Muscle of leg (tissue), 16 donors: ENCODE measurements at places on chromosomes 5 and 9. TPM values are rescaled to one million over a fixed set of nuclear protein-coding genes. Genes with fewer than 3 reads are reported as not detected.

- no peak for DNase-seq
These were observed 319.4 kb downstream of the NDUFS4 start for GRCh38 chr5:53879708-53880323.

CNTFR gene
- 22.1 TPM for total RNA-seq

CAMK2A gene
- 48.8 TPM for total RNA-seq

- no peak for DNase-seq
These were observed 395.1 kb upstream of the CCNH start for GRCh38 chr5:87807783-87808182.

DNA sequence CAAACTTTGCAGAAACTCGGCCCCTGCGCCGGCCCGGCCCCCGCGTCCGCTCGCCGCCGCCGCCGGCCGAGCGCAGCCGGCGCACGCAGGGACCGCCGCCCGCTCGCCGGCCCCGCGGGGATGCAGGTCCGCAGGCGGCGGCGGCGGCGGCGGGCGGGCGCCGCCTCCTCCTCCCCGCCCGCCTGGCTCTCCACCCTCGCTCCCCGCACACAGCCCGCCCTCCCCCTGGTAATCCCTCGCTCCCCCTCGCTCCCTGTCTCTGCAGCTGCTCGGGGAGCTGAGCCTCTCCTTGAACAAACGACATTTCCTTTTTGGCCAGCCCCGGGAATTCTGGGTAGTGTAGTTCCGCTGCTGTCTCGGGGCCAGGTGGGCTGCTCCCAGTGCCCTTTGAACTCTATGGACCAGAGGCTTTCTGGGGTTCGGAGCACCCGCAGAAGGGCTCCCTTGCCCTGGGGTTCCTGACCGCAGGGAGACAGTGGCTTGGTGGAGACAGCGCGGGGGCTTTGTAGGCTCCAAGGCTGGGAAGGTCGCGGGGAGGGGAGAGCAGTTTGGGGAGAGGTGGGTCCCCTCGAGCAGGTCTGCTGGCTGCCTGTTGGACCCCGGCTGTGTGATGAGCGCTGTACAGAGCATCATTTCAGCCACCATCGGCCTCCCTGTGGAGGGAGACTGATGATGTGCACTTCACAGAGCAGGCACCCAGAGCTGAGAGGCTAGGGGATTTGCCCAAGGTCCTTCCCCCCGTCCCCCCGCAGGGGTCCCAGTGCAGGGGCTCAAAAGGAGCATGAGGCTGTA lies 1.8 kb upstream of the FAM78A start:
- DNase-seq: peak; percentile 98

- no peak for DNase-seq
These were observed 350.5 kb downstream of the SLIT3 start for GRCh38 chr5:168950241-168950951.

TOR1A gene
- 14.9 TPM for total RNA-seq

- no peak for DNase-seq
These were observed 32.2 kb downstream of the NDUFS6 start for GRCh38 chr5:1833264-1834021.

DNA sequence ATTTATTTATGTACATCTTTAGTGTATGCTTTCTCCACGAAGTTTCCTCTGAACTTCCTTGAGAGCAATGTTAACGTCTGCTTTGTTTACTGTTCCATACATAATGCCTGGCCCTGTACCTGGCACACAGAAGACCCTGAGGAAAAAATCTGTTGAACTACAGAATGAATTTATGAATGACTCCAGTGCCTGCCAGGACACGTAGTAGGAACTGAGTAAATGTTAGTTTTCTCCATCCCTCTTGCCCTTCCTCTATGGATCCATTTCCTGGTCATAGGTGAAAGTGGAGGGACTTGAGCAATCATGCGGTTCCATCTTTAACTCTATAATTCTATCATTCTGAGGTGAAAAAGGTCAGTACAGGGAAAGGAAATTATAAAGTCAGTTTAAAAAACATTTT lies 117.7 kb downstream of the MAPKAP1 start:
- DNase-seq: no peak

GRCh38 chr9:113306566-113306965 lies 3.4 kb upstream of the RNF183 start:
- no peak for DNase-seq

- no peak for DNase-seq
These were observed 73.7 kb downstream of the TENT4A start for GRCh38 chr5:6786786-6787495.

NEURL1B gene
- 27.3 TPM for total RNA-seq

INSL6 gene
- total RNA-seq: not detected

GRCh38 chr5:116528519-116529234 lies 45.9 kb downstream of the SEMA6A start:
- peak; percentile 53 for DNase-seq

DNA sequence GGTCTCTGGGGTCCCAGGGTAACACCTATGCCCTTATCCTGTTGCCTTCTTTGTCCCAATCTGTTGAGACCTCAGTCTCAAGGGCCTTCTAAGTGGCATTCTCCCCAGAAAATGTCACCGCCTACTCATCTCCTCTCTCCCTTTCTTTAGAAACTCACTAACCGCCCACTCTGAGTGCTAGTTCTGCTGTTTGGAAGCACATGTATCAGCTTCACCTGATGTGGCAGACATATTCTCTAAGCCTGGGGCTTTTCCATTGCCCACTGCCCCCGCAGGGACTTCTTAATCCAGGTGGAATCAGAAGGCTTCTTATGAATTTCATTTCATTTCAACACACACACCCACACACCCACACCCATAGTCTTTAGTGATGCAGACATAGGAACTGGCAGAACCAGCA lies 165.1 kb downstream of the ASTN2 start:
- DNase-seq: no peak

DNA sequence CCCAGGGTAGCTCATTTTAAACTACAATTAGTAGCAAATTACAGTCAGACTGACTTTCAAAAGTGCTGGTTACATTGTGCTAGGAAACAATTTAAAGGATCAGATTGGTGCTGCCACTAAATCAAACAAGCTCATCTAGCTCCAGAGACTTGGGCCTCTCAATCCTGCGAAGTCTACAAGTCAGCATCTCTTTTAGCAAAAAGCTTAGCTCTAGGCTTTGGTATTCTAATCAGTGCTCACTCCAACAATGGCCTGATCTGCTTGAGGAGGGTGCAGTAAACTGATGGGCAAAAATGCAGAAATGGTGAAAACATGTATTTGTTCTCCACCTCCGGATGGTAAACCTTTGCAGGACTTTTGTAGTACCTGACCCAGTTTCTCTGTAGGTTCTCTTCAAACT lies 47.0 kb upstream of the SEMA6A start:
- no peak for DNase-seq

DNA sequence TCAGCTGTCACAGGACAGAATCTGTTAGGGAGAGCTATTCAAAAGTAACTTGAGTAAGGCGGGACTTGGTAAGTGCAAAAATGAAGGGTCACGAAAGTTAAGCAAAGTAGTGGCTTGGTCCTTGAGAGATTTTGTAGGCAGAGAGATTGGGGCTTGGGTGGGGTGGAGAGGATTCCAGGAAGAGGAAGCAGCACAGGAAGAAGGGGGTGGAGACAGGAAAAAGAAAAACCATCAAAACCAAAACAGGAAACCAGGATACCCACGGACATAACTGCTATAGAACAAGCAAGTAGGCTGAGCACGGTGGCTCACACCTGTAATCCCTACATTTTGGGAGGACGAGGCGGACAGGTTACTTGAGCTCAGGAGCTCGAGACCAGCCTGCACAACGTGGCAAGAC lies 3.7 kb downstream of the ROPN1L start:
- DNase-seq: no peak

RAI14 gene
- total RNA-seq: 25.7 TPM

GRCh38 chr5:909086-909485 lies 16.4 kb downstream of the TRIP13 start:
- DNase-seq: no peak

GRCh38 chr5:39231705-39232525 lies 12.6 kb upstream of the FYB1 start:
- no peak for DNase-seq

SLC22A4 gene
- 2.7 TPM for total RNA-seq
